BE2C (cell line): ENCODE measurements at places on chromosomes 5 and 9.

DNA sequence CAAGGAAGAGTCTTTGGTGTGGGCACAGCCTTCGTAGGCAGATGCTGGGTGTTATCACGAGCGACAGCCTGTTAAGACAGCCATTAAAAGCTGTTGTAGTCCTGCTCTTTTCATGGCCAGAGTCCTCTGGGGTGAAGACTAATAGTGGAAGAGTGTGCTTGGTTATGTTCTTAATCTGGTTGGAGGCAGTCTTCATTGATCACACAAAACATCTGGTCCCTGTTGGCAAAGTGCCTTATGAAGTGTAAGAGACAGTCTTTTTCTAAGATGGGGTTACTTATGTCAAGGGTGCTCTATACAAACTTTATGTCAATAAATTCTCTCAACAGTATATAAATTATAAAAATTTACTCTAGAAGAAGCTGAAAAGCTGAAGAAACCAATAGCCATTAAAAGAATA, 280.4 kb downstream of the CAAP1 start:
- DNase-seq: no peak

DNA sequence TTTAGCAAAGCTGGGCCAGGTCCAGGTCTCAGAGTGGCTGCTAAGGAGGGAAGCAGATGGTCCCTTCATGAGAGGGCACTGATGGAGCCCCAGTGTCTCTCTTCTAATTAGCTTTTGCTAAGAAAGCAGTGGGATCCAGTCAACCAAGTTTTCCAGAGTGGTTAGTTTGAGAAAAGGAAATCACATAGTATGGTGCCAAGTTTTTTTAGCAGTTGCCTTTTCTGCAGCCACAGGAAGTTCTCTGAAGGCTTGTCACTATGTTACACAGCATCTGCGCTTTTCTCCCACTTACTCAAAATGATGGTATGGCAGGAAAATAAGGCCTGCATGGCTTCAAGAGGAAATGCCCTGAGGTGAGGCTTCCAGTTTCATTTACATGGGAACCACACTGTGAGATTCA, 331.5 kb upstream of the ZNF462 start:
- no peak for DNase-seq

GRCh38 chr5:150960791-150961396, 56.1 kb upstream of the ZNF300 start:
- DNase-seq: no peak

DNA sequence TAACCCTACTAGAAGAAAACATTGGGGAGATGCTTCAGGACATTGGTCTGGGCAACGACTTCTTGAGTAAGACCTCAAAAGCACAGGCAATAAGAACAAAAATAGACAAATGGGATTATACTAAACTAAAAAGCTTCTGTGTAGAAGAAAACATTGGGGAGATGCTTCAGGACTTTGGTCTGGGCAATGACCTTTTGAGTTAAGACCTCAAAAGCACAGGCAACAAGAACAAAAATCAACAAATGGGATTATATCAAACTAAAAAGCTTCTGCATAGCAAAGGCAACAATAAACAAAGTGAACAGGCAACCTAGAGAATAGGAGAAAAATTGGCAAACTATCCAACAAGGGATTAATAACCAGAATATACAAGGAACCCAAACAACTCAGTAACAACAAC, 3.7 kb downstream of the MRPL50 start:
- no peak for DNase-seq

DNA sequence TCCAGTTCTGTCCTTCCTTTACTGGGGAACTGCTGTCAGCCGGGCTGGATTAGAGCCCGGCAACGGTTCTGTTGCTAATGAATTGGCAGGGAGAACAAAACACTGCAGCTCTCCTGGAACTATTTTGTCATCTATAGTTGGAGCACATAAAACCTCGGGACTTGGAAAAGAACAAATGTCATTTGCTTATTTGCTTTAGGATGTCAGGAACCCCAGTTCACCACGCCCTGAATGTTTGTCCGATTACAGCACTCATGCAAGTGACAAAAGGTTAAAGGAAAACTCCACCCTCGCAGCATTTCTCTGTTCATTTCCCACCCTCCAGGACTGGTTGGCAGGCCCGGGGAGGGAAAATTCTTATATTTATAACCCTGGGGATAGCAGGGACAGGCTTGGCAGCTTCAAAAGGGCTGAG, 66.4 kb upstream of the PLPP1 start:
- DNase-seq: no peak

GRCh38 chr5:117084067-117084466, 509.4 kb upstream of the SEMA6A start:
- DNase-seq: peak; percentile 23

DNA sequence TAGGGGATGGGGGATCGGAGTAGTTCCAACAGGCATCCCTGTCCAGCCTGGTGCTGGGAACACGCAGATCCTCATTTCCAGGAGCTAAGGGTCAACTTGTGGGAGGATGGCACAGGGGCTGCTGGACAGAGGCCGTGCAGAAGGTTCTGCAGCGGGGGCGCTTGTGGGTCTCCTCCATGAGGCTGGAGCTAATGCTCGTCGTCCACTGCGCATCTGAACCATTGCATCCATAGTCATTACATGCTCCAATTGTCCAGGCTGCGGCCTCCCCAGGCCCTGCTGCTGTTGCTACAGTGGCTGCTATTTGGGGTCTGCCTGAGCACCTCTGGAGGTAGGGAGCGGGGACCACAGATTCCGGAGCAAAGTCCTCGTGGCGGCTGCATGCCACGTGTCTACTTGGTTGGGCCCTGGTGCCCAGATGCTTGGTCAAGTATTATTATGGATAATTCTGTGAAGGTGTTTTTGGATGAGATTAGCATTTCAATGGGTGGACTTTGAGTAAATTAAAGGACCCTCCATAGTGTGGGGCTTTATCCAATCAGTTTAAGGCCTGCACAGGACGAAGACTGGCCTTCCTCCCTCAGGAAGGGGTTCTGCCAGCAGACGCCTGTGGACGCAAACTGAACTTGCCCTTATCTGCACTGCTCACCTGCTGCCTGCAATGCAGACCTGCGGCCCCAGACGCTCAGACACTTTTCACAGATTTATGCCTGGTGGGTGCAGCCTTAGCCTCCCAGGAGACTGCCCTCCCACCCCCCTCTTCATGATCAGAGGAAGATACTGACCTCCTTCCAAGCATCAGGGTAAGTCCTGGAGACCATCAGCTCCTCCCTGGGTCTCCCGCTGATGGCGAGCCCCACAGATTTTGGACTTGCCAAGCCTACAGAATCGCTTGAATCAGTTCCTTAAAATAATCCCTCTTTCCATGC, 127.5 kb upstream of the IRX4 start:
- no peak for DNase-seq

DNA sequence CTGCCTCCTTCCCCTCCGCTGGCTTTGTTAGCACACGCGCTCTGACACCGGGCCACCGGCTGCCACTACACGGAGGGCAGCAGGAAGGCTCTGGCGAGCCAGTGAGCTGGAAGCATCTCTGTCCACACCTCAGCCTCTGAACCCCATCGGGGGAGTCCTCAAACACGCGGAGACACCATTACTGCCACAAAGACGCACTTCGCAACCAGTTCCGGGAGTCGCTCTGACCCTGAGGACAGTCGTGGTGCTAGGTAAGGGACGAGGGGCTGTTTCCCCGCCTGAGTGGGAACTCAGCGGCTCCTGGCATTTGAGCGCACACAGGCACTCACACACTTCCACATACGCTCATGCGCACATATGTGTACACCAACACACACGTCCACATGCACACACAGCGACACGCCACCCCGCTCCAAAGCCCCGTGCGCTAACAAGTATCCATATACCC, 160.0 kb downstream of the C9orf152 start:
- no peak for DNase-seq

GRCh38 chr5:24510523-24510988, 134.2 kb downstream of the CDH10 start:
- DNase-seq: no peak

GRCh38 chr9:134551176-134551575, 90.4 kb upstream of the COL5A1 start:
- no peak for DNase-seq

GRCh38 chr9:23036416-23036815, 589.8 kb downstream of the DMRTA1 start:
- DNase-seq: no peak

GRCh38 chr5:172671091-172671490, 30.0 kb downstream of the NEURL1B start:
- DNase-seq: no peak

DNA sequence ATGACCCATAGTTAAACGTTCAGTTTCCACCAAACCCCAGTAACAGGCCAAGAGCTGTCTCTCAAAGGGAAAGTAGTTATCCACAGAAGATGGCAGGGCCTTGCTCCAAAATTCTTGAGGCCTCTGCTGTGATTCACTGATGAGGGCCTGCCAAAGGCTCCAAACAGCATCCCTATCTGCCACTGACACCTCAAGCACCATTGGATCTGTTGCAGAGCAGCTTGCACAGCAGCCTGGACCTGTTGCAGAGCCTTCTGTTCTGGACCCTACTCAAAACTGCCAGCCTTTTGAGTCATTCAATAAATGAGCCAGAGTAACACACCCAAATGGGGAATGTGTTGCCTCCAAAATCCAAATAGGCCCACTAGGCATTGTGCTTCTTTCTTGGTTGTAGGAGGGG, 741.5 kb upstream of the RGMB start:
- DNase-seq: no peak

DNA sequence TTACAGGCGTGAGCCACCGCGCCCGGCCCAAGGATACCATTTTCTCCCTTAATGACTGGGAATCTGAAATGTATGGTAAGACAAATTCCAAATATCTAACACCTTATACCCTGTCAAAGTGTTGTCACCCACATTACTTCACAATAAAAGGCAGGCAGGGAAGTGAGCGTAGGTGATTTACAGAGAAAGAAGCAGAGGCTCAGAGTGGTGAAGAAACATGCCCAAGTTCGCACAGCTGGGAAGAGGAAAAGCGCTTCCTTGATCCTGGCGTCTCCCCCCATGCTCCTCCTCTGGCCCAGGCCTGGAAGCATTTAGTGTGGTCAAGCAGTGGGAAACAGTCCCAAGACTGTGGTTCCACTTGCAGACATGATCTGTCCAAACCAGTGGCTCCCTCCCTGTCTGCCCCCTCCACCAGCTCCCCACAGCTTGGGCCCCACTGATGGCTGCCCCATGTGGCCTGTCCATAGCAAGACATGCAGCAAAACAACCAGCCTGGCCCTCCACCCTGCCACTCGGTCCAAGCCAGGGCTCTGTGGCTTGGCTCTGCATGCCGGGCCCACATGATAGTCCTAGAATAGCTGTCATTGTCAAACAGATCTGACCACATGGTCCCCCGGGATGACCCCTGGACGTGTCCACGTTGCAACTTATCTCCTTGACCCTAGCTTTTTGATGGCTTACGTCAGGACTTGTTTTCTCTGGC, 107.2 kb downstream of the TTLL11 start:
- DNase-seq: no peak

- DNase-seq: no peak
Observed at GRCh38 chr9:135479469-135480052, at the start of gene PPP1R26. TSS of gene PPP1R26 (plus strand) at chr9:135479782. CDS start at chr9:135484511, 4,729 bp downstream.

DNA sequence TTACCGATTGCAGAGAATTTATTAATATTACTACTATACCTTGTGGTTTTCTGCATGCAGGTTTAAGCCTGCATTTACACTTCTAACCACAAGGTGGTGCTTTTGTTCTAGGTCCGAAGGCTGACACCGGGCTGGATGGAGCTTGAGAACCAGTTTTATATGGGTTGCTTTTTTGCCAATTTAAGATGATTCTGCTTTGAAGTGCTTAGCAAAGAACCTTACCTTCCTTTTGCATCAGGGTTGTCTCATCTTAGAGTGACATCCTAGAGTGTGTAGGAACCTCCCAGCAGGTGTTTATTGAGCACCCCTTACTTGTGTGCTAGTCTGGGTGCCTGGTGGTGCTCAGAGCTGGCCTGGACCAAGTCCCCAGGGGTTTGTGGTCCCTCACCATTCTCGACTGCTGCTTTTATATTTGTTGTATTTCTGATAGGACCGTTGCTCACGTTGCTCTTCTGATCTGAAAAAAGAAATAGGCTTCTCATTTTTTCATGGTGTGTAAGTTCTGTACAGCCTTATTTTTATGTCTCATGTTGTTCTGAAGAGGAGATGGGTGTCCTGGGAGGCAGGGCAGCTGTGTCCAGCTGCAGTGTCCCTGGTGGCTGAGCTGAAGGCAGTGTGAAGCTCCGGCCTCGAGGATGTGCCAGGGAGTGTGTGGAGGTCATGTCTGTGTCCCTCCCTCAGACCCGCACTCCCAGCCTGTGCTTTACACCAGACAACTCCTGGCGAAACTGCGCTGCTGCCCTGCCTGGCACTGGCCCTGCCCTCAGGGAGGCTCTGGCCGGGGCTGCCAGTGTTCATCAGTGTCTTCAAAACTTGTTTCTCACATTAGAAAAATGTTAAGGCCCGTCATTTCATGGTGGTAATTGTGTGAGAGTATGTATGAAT, 54.3 kb downstream of the EHMT1 start:
- DNase-seq: peak; percentile 56

DNA sequence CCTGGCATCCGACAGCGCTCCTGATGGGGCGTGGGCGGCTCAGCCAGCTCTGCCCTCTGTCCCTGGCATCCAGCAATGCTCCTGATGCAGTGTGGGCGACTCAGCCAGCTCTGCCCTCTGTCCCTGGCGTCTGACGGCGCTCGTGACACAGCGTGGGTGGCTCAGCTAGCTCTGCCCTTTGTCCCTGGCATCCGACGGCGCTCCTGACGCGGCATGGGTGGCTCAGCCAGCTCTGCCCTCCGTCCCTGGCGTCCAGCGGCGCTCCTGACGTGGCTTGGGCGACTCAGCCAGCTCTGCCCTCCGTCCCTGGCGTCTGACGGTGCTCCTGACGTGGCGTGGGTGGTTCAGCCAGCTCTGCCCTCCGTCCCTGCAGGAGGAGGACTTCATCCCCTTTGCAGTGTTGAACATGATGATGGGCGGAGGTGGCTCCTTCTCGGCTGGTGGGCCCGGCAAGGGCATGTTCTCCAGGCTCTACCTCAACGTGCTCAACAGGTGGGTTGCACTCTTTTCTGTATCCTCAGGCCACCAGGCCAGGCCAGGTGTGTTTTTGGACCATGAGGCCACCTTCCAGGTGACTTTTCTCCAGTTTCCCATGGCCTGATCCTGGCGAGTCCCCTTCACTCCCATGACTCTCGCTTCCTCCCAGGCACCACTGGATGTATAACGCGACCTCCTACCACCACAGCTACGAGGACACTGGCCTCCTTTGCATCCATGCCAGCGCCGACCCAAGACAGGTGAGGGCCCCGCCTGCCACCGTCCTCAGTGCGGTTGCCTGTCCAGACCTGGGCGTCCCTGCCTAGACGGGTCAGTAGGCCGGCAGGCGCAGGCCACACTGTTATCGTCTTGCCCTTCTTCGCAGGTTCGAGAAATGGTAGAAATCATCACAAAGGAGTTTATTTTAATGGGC, 8.0 kb downstream of the PMPCA start:
- no peak for DNase-seq

- DNase-seq: peak; percentile 2
Observed at GRCh38 chr5:1011226-1011631, 2.6 kb downstream of the NKD2 start.

- no peak for DNase-seq
Observed at GRCh38 chr5:103041071-103041676, 78.8 kb downstream of the GIN1 start.

GRCh38 chr9:28668158-28668557, 1094.9 kb upstream of the C9orf72 start:
- DNase-seq: no peak

DNA sequence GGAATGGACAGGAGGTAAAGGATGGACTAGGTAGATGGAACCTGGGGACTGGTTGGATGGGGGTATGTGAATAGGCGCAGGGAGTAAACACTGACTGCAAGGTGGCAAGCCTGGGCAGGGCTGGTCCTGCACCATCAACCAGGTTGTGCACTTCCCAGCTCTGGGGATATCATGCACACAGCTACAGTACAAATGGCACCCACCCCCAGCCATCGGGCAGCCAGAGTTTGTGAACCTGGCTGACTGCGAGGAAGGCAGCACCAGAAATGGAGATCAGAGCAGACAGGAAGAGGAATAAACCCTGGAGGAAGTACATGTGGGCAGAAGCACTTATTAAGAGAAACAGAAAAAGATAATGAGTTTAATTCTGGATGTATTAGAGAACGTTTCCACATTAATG, 229.1 kb downstream of the ESM1 start:
- no peak for DNase-seq
